ENCODE measurements at places on chromosomes 3 and 15. TPM values are rescaled to one million over a fixed set of nuclear protein-coding genes. Genes with fewer than 3 reads are reported as not detected.

GRCh38 chr3:188486126-188486525, 332.2 kb downstream of the LPP start:
- H3K36me3 ChIP-seq = peaks cover 15% of the 10 kb centered on the region
- peaks cover 15% of the 10 kb centered on the region for H3K4me1 ChIP-seq
- no peaks in the 10 kb centered on the region for H3K27me3 ChIP-seq
- no peak overlapping the region for H3K27ac ChIP-seq
- H3K4me3 ChIP-seq = no peak overlapping the region

GRCh38 chr3:142027300-142027699, 122.0 kb downstream of the TFDP2 start:
- no peaks in the 10 kb centered on the region for H3K27me3 ChIP-seq
- H3K27ac ChIP-seq = peak overlapping the region; percentile 29
- peak overlapping the region; percentile 52 for H3K4me3 ChIP-seq
- DNase-seq = no peak
- H3K36me3 ChIP-seq = no peaks in the 10 kb centered on the region

GRCh38 chr3:134425943-134426342, 51.7 kb upstream of the AMOTL2 start:
- H3K27me3 ChIP-seq = no peaks in the 10 kb centered on the region
- H3K27ac ChIP-seq = no peak overlapping the region
- H3K36me3 ChIP-seq = no peaks in the 10 kb centered on the region
- H3K4me1 ChIP-seq = no peaks in the 10 kb centered on the region

DNA sequence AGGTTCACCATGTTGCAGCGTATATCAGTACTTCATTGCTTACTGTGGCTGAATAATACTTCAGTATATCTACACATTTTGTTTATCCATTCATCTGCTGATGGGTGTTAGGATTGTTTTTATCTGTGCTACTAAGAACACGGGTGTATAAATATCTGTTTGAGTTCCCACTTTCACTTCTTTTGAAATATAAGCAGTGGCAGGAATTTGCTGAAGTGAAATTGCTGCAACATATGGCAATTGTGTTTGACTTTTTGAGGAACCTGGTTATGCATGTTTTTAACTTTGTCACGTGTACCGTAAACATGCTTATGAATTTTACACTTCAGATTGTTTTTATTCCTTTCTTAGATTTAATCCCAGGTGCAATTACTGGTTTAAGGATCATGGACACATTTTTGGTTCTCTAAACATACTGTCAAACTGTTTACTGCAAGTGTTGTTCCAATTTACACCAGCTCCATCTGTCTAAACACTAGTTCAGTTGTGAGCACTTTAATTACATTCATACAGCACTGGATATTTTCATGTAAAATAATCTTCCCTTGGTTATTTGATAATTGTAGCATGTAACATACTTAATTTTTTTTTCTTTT, 23.1 kb downstream of the TRAK1 start:
- no peak overlapping the region for H3K4me3 ChIP-seq
- DNase-seq = no peak
- H3K27ac ChIP-seq = no peak overlapping the region

DNA sequence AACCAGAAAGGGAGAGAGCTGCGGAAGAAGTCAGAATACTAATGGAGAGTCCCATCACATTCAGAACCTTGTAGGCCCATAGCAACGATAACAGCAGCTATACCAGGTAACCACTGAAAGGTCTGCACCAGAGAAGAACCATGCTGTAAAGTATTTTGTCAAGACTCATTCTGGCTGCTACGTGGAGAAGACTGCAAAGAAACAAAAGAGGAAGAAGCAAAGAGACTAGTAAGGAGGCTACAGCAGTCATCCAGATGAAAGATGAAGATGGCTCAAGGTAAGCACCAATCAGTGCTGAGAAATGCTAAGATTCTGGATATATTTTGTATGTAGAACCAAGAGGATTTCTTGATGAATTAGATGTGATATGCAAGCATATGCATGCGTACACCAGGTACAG, 39.6 kb downstream of the ACAP2 start:
- H3K36me3 ChIP-seq = no peaks in the 10 kb centered on the region
- H3K27ac ChIP-seq = no peak overlapping the region
- no peak overlapping the region for H3K4me3 ChIP-seq
- H3K4me1 ChIP-seq = no peaks in the 10 kb centered on the region
- no peak for DNase-seq
- no peaks in the 10 kb centered on the region for H3K27me3 ChIP-seq

- DNase-seq = no peak
- H3K27ac ChIP-seq = no peak overlapping the region
- H3K4me1 ChIP-seq = no peaks in the 10 kb centered on the region
- no peaks in the 10 kb centered on the region for H3K36me3 ChIP-seq
- H3K27me3 ChIP-seq = no peaks in the 10 kb centered on the region
Measured at GRCh38 chr3:5929027-5929426, 741.5 kb downstream of the EDEM1 start.

GRCh38 chr15:56821721-56822425, 88.6 kb upstream of the ZNF280D start:
- no peaks in the 10 kb centered on the region for H3K4me1 ChIP-seq
- no peaks in the 10 kb centered on the region for H3K27me3 ChIP-seq
- H3K36me3 ChIP-seq = no peaks in the 10 kb centered on the region
- H3K27ac ChIP-seq = no peak overlapping the region

DNA sequence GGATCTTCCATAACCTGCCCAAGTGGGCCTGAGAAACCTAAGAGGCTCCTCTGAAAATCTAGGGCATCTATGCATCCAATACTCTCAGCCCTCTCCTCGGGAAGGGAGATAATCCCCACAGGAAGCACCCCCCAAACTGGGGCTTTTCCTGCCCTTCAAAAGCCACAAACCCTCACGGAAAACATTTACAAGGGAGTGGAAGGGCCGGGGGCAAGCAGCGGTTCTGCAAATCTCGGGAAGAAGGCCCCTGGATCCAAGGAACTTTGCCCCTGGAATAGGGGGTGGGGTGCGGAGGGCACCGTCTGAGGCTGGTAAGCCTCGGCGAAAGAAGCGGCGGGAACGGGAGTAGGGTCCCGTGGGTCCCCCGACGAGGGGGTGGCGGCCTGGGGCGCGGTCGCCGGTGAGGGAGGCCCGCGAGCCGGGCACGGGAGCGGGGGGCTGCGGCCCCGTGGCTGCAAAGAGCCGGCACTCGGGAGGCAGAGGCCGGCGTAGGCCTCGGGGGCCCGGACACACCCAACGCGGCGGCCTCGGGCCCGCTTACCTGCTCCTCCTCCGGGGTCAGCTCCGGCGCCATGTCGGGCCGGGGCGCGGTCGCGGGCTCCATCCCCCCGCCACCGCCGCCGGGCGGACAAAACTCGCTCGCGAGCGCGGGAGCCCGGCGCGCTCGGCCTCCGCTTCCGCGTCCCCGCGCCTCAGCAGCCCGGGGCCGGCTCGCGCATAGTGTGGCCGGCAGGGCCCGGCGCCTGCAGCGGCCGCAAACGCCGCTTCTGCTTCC, 755 bp downstream of the PTPN9 start:
- H3K27me3 ChIP-seq = no peaks in the 10 kb centered on the region
- DNase-seq = no peak
- H3K36me3 ChIP-seq = no peaks in the 10 kb centered on the region
- peak overlapping the region; percentile 95 for H3K4me3 ChIP-seq

DNA sequence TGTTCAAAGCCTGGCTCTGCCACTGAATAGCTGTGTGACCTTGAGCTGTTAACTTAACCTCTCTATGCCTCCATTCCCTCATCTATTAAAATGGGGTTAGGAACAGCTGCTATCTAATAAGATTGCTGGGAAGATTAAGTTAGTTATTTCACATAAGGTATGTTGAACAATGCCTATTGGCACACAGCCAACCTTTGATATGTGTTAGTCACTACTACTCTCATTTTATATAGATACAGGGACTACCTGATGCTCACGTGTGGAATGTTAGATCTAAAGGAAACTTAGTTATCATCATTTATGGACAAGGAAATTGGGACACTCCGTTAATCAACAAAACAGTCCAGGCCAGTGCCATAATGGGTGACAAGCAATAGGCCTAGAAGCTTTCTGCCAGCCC, 332.4 kb upstream of the PPP2R3A start:
- no peaks in the 10 kb centered on the region for H3K36me3 ChIP-seq
- no peak for DNase-seq
- H3K4me3 ChIP-seq = no peak overlapping the region
- H3K4me1 ChIP-seq = no peaks in the 10 kb centered on the region
- H3K27ac ChIP-seq = no peak overlapping the region
- no peaks in the 10 kb centered on the region for H3K27me3 ChIP-seq

- peaks cover 59% of the 10 kb centered on the region for H3K36me3 ChIP-seq
- DNase-seq = no peak
- no peaks in the 10 kb centered on the region for H3K27me3 ChIP-seq
- H3K4me3 ChIP-seq = no peak overlapping the region
- no peaks in the 10 kb centered on the region for H3K4me1 ChIP-seq
Measured at GRCh38 chr3:51937014-51937413, 4.7 kb downstream of the RRP9 start.

- no peak for DNase-seq
- no peak overlapping the region for H3K27ac ChIP-seq
- no peaks in the 10 kb centered on the region for H3K4me1 ChIP-seq
- no peak overlapping the region for H3K4me3 ChIP-seq
- no peaks in the 10 kb centered on the region for H3K27me3 ChIP-seq
Measured at GRCh38 chr3:179265875-179266274, 15.0 kb upstream of the KCNMB3 start.

DNA sequence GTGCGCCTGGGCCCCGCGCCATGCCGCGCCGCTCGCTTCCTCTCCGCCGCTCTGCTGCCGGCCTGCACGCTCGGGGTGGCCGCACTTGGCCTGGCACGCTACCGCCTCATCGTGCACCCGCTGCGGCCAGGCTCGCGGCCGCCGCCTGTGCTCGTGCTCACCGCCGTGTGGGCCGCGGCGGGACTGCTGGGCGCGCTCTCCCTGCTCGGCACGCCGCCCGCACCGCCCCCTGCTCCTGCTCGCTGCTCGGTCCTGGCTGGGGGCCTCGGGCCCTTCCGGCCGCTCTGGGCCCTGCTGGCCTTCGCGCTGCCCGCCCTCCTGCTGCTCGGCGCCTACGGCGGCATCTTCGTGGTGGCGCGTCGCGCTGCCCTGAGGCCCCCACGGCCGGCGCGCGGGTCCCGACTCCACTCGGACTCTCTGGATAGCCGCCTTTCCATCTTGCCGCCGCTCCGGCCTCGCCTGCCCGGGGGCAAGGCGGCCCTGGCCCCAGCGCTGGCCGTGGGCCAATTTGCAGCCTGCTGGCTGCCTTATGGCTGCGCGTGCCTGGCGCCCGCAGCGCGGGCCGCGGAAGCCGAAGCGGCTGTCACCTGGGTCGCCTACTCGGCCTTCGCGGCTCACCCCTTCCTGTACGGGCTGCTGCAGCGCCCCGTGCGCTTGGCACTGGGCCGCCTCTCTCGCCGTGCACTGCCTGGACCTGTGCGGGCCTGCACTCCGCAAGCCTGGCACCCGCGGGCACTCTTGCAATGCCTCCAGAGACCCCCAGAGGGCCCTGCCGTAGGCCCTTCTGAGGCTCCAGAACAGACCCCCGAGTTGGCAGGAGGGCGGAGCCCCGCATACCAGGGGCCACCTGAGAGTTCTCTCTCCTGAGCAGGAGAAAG, 951 bp downstream of the GPR62 start:
- H3K4me3 ChIP-seq = peak overlapping the region; percentile 48
- no peaks in the 10 kb centered on the region for H3K4me1 ChIP-seq
- H3K27me3 ChIP-seq = no peaks in the 10 kb centered on the region
- peak overlapping the region; percentile 71 for H3K27ac ChIP-seq
- peaks cover 39% of the 10 kb centered on the region for H3K36me3 ChIP-seq

GRCh38 chr3:108022256-108023150, 68.3 kb downstream of the CD47 start:
- no peak overlapping the region for H3K4me3 ChIP-seq
- DNase-seq = no peak

DNA sequence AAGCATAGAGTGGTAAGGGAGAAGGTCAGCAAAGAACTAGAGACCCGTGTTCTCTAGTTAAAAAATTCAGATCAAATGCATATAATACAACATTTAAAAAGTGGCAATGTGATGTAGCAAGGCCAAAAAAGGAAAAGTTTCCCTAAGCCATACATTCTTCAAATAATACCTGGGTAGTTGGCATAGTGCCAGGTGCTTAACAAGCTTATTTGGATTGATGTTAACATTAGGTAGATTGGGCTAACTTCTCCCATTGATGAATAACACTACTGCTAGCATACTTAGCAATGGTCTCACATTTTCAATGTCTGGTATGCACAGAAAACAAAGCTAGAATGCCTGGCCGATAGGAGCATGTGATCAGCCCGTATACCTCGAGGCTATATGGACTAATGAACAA, 283.6 kb upstream of the RARB start:
- H3K36me3 ChIP-seq = no peaks in the 10 kb centered on the region
- H3K27ac ChIP-seq = no peak overlapping the region
- no peaks in the 10 kb centered on the region for H3K27me3 ChIP-seq
- H3K4me3 ChIP-seq = no peak overlapping the region
- no peak for DNase-seq
- no peaks in the 10 kb centered on the region for H3K4me1 ChIP-seq

The HHATL gene
- total RNA-seq = 908 TPM

The AAGAB gene
- 20.4 TPM for total RNA-seq

The LSMEM2 gene
- 9.0 TPM for total RNA-seq

The SLC28A1 gene
- 0.12 TPM for total RNA-seq

The SLC9A9 gene
- total RNA-seq = 4.2 TPM

The DET1 gene
- 8.7 TPM for total RNA-seq

The SI gene
- not detected for total RNA-seq

The IL16 gene
- total RNA-seq = 3.9 TPM

The PLOD2 gene
- total RNA-seq = 18.2 TPM

All from right atrium auricular region (tissue), 2 donors.